Aorta (tissue), 5 donors: ENCODE measurements at places on chromosomes 4 and X.

GRCh38 chr4:173301518-173302201 lies 32.5 kb downstream of the HMGB2 start:
- no peak for DNase-seq

DNA sequence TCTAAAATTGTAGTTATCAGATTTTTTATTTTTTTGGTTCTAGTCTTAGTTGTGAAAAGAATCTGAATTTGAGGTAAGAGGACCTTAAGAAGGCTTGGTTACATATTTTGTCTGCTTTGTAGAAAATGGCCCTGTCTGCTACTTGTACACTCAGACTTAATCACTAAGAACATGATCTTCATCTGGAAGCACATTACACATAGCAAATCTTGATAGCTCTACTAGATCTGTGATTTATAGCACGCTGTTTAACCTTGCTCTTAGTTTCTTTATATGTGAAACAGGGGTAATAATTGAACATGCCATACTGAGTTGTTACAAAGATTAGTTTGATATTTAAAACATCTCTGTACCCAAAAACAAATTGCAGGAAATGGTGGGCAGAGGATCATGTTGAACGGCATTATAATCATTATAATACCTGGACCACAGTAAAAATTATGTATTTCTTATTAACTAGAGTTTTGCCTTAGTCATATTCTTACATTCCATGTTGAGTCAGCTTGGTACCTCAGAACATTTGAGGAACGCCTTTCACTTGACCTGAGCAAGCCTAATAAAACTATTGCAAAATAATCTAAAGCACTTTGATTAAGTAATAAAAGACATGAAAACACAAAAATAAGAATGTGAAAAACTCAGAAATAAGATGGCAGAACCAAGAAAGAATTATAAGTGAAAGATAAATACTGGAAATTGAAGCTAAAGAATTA lies 738.0 kb upstream of the AADAT start:
- no peak for DNase-seq

GRCh38 chr4:88414755-88415154 lies 36.1 kb downstream of the HERC6 start:
- DNase-seq: no peak

- no peak for DNase-seq
Measured at GRCh38 chr4:171812333-171812664, 905 bp upstream of the GALNTL6 start.

- DNase-seq: no peak
Measured at GRCh38 chr4:178090640-178091411, 648.6 kb upstream of the AGA start.

GRCh38 chrX:48800574-48801279 lies 1.1 kb upstream of the HDAC6 start:
- DNase-seq: no peak

GRCh38 chr4:148330724-148331123 lies 111.5 kb downstream of the NR3C2 start:
- no peak for DNase-seq
